Panc1 (cell line): ENCODE measurements at places on chromosomes 1 and 21. TPM values are rescaled to one million over a fixed set of nuclear protein-coding genes. Genes with fewer than 3 reads are reported as not detected.

GRCh38 chr1:187985145-187985896, 1156.6 kb downstream of the PLA2G4A start:
- DNase-seq = no peak

TMEM54 gene
- total RNA-seq = 61.5 TPM

OR6N1 gene
- total RNA-seq = not detected

DNA sequence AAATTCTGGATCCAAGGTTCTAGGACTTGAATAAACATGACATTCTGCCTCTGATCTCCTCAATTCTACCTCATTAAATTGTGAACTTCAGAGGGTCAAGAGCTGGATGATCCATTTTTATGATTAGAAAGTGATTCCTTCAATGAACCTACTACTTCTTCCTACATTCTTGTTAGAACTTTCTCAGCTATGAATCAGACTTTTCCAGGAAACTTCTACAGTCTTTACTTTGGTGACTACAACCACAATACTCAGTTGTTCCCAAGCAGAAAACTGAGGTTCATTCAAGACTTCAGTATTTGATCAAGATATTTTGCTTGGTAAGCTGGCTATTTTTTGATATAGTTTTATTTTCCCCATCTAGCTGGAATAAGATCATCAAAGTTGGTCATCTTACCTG, 51.4 kb downstream of the CDC7 start:
- no peak for DNase-seq

GRCh38 chr21:28159396-28159795, 833.3 kb downstream of the LTN1 start:
- DNase-seq = no peak

NUDT4B gene
- 0.59 TPM for total RNA-seq

PDE4B gene
- 0.26 TPM for total RNA-seq

- no peak for DNase-seq
These were observed 59.9 kb downstream of the DNM3 start for GRCh38 chr1:171901245-171901644.

GRCh38 chr21:42645211-42646075, 8.0 kb upstream of the PDE9A start:
- DNase-seq = no peak

GRCh38 chr1:43217747-43218146, 45.6 kb downstream of the CFAP57 start:
- DNase-seq = no peak

KRTAP12-2 gene
- not detected for total RNA-seq

DNA sequence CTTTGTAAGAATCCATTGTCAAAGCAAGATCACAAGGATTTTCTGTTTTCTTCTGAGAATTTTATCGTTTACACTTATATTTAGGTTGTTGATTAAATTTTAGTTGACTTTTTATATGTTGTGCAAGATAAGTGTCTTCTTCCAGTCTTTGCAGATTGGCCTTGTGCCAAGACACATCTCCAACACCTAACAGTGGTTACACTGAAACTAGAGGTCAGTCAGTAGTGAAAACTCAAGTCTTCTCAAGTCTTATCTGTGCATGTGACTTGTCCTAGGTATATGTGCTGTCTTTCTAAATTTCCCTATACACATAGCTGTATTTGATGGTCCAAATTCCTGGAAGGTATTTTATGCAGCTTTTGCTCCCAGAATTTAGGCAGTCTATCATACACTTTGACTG, 1183.2 kb upstream of the B3GALT2 start:
- no peak for DNase-seq

LDLRAD1 gene
- not detected for total RNA-seq

GRCh38 chr1:150558761-150559655, 9.8 kb downstream of the ADAMTSL4 start:
- DNase-seq = no peak

SLAMF1 gene
- not detected for total RNA-seq

DNA sequence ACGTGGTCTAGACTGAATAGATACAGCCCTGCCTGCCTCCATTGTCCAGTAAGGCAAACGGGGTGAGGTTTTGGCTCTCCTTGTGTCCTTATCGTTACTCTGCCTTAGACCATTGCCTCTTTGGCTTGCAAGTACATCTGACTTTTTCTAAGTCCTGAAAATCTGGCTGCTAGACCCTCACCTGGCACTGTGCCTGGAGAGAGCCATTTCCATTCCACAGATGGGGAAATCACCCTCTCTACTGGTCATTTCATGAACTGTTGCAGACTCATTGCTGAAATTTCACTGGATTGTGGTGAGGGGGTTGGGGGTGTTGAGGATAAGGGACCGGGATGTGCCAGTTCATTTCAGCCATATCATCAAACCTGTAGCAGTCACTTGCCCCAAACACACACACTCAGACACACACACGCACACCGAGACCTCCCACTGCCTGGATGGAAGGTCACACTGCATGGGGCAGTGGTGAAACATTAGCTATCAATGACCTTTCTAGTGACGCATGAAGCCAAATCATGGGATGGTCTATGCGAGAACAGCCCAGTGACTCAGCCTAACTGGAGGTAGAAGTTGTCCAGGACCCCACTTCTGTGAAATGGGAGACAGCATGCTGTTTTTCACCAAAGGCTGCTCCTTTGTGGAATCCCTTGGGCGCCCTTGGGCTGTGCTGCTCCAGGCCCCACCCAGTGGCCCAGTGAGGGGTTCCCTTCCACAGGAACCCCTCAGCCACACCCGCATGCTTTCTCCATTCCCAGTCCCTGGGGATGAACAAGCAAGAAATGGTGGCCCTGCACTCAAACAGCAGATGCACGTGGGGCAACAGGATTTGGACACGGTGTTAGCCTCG, 34.9 kb upstream of the VASH2 start:
- no peak for DNase-seq

DNA sequence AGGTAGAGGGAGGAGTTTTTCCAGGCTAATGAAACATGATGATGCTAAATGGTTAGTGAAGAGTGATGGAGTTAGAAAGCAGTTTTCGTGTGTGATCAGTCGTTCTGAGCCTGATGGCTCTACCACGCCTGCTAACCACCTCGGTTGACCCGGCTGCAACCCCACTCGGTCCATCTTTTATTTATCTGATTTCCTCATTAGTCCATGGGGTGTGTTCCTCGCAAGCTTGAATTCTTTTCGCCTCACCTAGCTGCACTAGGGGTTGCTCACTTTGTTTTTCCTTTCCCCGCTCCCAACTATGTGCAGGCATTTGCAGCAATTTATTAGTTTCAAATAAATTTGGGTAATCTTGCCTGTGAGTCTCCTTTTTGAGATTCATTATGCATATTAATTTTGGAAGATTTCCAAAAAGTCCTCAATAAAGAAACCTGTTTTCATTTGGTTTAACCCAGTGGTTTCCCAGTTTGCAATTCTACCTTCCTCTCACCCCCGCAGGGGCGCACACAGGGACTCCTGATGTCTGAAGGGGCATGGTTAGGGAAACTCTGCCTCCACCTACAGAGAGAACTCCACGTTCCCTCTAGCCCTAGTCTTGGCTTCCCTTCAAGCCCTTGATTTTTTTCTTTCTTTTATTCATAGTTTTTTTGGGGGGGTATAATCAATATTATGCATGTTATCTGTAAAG, 12.6 kb downstream of the B3GALT5 start:
- DNase-seq = no peak
